ENCODE measurements at places on chromosomes 1 and 21. TPM values are rescaled to one million over a fixed set of nuclear protein-coding genes. Genes with fewer than 3 reads are reported as not detected.

GRCh38 chr1:44266400-44267344 lies 53.4 kb downstream of the DMAP1 start:
- no peaks in the 10 kb centered on the region for H3K27me3 ChIP-seq
- no peaks in the 10 kb centered on the region for H3K4me1 ChIP-seq
- H3K27ac ChIP-seq = no peak overlapping the region
- no peaks in the 10 kb centered on the region for H3K36me3 ChIP-seq
- no peak for DNase-seq

Gene TEKT2
- total RNA-seq = not detected

Gene LRRIQ3
- 2.2 TPM for total RNA-seq

Gene ADCY10
- total RNA-seq = 0.61 TPM

GRCh38 chr21:30984889-30985288 lies 53.4 kb downstream of the KRTAP19-8 start:
- no peaks in the 10 kb centered on the region for H3K36me3 ChIP-seq
- no peak overlapping the region for H3K27ac ChIP-seq
- H3K4me1 ChIP-seq = no peaks in the 10 kb centered on the region
- DNase-seq = no peak

GRCh38 chr21:38352536-38353219 lies 95.9 kb downstream of the KCNJ15 start:
- H3K36me3 ChIP-seq = no peaks in the 10 kb centered on the region
- no peak overlapping the region for H3K27ac ChIP-seq
- peak; percentile 23 for DNase-seq
- H3K4me1 ChIP-seq = no peaks in the 10 kb centered on the region

- no peaks in the 10 kb centered on the region for H3K36me3 ChIP-seq
- no peak overlapping the region for H3K4me3 ChIP-seq
- no peaks in the 10 kb centered on the region for H3K27me3 ChIP-seq
- DNase-seq = no peak
These were observed 11.4 kb downstream of the BEND5 start for GRCh38 chr1:48765335-48765734.

DNA sequence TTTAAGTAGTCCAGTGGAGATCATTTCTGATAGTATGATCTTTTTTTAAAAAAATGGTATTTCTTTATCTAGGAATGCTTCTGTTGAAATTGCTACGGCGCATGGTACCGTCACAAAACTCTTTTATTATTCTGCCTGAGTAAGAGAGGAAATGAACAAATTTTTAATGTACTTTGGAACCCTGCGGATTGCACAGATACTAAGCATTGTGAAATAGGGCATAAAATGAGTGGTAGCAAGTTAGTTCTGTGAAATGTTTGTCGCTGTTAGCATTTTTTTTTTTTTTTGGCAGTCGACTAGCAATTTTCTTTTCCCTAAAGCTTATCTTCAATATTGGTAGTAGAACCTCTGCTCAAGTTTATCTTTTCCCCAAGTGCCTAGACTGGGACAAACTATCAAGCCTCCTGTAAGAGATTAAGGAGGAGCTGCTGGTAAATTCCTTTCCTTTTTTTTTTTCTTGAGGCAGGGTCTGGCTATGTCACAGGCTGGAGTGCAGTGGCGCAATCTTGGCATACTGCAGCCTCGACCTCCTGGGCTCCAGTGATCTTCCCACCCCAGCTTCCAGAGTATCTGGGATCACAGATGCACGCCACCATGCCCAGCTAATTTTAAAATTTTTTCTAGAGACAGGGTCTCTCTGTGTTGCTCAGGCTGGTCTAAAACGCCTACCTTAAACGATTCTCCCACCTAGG lies 2.2 kb downstream of the ITSN1 start:
- no peak overlapping the region for H3K27ac ChIP-seq
- H3K4me3 ChIP-seq = no peak overlapping the region
- DNase-seq = no peak
- H3K4me1 ChIP-seq = peaks cover 22% of the 10 kb centered on the region

Gene CD34
- 0.03 TPM for total RNA-seq

DNA sequence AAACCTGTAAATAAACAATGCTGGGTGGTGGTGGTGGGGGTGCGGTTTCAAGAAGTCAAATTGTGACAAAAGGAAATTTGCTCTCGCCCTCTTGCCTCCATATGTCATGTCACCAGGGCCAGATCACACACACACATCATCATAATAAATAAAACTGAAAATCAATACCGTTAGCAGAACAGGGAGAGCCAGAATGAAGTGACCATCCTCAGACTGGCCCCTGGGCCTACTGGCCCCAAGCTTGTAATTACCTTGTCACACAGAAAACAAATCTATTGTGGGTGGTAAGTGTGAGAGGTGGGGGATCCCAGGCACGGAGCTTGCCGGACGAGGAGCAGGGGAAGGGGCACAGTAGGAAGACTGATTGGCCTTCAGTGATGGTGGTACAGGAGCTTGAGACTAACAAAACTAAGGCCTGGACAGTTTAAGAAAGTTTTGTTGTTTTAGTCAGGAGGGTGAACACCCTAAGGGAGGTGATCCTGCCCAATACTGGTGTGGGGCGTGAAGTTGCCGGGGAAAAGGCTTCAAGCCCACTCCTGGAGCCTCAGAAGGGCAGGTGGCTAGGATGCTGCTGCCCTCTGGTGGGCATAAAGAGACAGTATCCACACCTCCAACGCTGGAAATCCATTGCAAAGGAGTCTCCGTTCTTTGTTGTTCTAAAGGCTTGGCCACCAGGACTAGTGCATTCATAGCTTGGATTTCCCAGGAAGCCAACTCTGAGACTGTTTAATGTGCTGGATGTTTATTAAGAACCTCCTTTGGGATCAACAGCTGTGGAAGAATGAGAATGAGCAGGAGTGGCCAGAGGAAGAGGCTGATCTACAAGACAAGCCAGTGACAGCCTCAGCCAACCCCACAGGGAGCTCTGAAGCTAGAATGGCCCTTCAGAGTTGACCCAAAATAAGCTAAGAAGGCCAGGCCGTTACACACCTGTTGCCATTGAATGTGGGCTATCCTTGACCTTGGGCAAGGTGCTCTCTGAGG lies 8.1 kb upstream of the C1orf216 start:
- no peaks in the 10 kb centered on the region for H3K27me3 ChIP-seq
- H3K4me1 ChIP-seq = peaks cover 4% of the 10 kb centered on the region
- no peak overlapping the region for H3K27ac ChIP-seq
- H3K36me3 ChIP-seq = no peaks in the 10 kb centered on the region

Gene ELOA
- total RNA-seq = 31.7 TPM

- H3K27me3 ChIP-seq = no peaks in the 10 kb centered on the region
- no peak for DNase-seq
- H3K4me3 ChIP-seq = no peak overlapping the region
- no peaks in the 10 kb centered on the region for H3K4me1 ChIP-seq
- no peak overlapping the region for H3K27ac ChIP-seq
These were observed 115.7 kb downstream of the CENPF start for GRCh38 chr1:214718724-214719123.

Gene KISS1
- total RNA-seq = not detected

DNA sequence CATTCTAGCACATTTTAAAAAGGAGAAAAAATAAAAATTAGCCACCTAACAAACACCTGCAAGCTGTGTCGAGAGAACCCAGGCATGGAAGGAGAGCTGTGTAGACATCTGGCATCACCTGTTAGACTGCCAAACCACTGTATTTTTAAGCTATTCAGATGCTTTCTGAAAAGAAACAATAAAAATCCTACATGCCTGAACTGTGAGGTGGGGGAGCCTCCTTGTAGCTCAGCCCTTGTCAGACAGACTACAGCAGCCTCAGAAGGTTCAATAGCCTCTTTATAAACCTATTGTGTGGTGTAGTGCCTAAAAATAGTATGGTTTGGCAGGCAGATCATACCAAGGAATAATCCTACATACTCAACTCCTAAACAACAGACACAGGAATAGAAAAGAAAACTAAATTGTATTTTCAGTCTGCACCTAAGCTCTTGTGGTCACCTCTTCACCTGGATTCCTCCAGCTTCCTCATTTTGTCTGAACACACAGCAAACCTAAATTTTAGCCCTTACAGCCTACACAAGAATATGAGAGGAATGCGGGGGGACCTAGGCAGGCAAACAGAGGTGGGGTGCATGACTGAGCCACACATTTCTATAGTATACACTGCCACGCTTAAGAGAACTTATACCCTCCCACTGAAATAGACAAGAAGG lies 67.0 kb downstream of the SIPA1L2 start:
- H3K4me3 ChIP-seq = no peak overlapping the region
- no peaks in the 10 kb centered on the region for H3K27me3 ChIP-seq
- H3K36me3 ChIP-seq = no peaks in the 10 kb centered on the region
- H3K27ac ChIP-seq = no peak overlapping the region
- H3K4me1 ChIP-seq = peaks cover 9% of the 10 kb centered on the region

DNA sequence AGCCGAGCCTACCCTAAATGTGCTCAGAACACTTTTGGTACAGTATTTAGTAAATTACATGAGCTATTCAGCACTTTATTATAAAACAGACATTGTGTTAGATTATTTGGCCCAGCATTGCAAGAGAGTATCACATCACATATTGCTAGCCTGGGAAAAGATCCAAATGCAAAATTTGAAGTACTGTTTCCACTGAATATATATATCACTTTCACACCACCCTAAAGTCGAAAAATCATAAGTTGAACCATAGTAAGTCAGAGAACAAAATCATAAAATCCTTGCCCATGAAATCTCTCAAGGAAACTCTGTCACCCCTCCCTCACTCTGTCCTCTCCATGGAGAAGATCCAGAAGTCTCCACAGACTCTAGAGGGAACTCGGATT lies 33.1 kb downstream of the RGS8 start:
- DNase-seq = no peak
- no peaks in the 10 kb centered on the region for H3K27me3 ChIP-seq
- H3K27ac ChIP-seq = no peak overlapping the region
- no peaks in the 10 kb centered on the region for H3K4me1 ChIP-seq
- no peak overlapping the region for H3K4me3 ChIP-seq

DNA sequence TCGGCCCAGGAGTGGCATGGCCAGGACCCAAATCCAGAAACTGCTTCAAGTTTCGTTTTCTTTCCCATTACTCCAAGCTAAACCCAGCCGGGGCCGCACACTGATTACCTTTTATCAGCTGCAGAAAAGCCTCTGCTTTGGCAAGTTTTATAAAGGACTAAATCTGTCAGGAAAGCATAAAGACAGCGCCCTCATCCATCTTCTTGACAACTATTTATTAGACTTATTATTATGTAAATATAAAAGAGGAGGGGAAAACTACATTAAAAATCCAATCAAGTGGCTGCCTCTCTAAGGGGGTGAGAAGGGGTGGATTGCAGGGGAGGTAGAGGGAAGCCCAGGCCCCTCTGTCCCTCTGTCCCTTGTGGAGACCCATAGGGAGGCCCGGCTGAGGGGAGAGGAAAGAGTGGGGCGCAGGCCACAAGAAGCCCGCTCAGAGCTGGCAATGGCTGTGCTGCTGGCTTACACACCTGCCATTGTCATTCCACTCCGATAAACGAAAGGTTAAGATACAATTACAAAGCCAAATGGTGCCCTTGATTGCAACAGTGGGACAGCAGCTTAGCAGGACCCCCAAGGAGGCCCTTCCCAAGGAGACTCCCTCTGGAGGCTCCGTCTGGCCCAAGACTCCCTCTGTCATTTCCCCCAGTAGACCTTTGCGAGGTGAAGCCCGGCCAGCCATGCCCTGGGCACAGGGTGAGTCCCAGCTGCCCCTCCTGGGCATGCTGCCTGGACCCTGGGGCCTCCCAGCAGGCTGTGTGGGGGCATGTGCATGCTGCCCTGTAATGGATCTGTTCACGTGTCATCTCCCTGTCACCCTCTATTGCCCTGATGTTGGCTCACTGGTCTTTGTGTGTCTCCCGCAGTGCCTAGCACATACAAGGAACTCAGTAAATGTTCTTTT lies 45.4 kb downstream of the KCND3 start:
- no peaks in the 10 kb centered on the region for H3K36me3 ChIP-seq
- DNase-seq = no peak
- no peak overlapping the region for H3K27ac ChIP-seq
- no peak overlapping the region for H3K4me3 ChIP-seq
- no peaks in the 10 kb centered on the region for H3K27me3 ChIP-seq
- no peaks in the 10 kb centered on the region for H3K4me1 ChIP-seq

GRCh38 chr1:200338451-200338850 lies 71.4 kb downstream of the ZNF281 start:
- H3K4me1 ChIP-seq = no peaks in the 10 kb centered on the region
- H3K36me3 ChIP-seq = no peaks in the 10 kb centered on the region
- no peaks in the 10 kb centered on the region for H3K27me3 ChIP-seq
- no peak overlapping the region for H3K27ac ChIP-seq
- no peak overlapping the region for H3K4me3 ChIP-seq
- no peak for DNase-seq

Gene FCRL2
- not detected for total RNA-seq

DNA sequence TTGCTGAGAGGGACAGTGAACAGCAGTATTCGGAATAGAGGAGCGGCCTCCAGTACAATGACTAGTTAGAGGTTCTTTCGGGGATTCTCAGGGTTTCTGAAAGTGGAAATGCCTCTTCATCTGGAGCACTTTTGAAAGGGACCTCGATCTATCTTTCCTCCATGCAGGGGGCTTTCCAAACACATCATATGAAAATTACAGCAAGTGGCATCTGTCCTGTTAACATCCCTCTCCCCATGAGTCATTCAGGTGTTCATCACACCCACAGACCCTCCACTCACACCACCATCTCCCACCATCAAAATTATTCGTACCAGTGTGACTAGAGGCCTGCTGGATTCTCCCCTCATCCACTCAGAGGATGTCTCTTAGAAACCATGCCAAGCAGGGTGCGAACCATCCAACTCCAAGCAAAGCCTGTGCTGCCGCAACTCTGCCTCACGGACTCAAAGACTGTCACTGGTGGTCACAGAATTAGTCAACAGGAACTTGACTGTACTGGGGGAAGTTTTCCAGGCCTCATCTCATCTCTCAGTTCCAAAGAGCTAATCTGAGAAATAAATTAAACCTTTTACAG lies 211.1 kb downstream of the MRPL39 start:
- peaks cover 6% of the 10 kb centered on the region for H3K4me1 ChIP-seq
- H3K27me3 ChIP-seq = no peaks in the 10 kb centered on the region
- H3K36me3 ChIP-seq = no peaks in the 10 kb centered on the region
- no peak overlapping the region for H3K27ac ChIP-seq
- no peak overlapping the region for H3K4me3 ChIP-seq
- no peak for DNase-seq

GRCh38 chr1:174982971-174983689 lies 16.6 kb upstream of the CACYBP start:
- no peak overlapping the region for H3K27ac ChIP-seq
- peaks cover 4% of the 10 kb centered on the region for H3K4me1 ChIP-seq
- H3K27me3 ChIP-seq = no peaks in the 10 kb centered on the region
- H3K36me3 ChIP-seq = peaks cover 24% of the 10 kb centered on the region
- peak; percentile 65 for DNase-seq
- H3K4me3 ChIP-seq = no peak overlapping the region

Gene B3GALT2
- total RNA-seq = 15.1 TPM

- H3K27ac ChIP-seq = no peak overlapping the region
- H3K36me3 ChIP-seq = peaks cover 61% of the 10 kb centered on the region
- no peak overlapping the region for H3K4me3 ChIP-seq
- no peak for DNase-seq
These were observed 108.8 kb downstream of the KIAA0319L start for GRCh38 chr1:35448344-35448801.

Gene GPR37L1
- total RNA-seq = not detected

Gene SHE
- total RNA-seq = not detected
